ENCODE measurements at places on chromosomes 13 and 19.
A peak's percentile ranks its signal among the peaks of the same experiment; 100 is the strongest.

- no peak for DNase-seq
These were observed 1090.0 kb downstream of the SLITRK5 start for GRCh38 chr13:88761145-88761544.

GRCh38 chr13:19605161-19605955, 28.1 kb upstream of the MPHOSPH8 start:
- DNase-seq, result no peak

- DNase-seq, result no peak
These were observed 52.4 kb upstream of the SPATA13 start for GRCh38 chr13:24107955-24108614.

DNA sequence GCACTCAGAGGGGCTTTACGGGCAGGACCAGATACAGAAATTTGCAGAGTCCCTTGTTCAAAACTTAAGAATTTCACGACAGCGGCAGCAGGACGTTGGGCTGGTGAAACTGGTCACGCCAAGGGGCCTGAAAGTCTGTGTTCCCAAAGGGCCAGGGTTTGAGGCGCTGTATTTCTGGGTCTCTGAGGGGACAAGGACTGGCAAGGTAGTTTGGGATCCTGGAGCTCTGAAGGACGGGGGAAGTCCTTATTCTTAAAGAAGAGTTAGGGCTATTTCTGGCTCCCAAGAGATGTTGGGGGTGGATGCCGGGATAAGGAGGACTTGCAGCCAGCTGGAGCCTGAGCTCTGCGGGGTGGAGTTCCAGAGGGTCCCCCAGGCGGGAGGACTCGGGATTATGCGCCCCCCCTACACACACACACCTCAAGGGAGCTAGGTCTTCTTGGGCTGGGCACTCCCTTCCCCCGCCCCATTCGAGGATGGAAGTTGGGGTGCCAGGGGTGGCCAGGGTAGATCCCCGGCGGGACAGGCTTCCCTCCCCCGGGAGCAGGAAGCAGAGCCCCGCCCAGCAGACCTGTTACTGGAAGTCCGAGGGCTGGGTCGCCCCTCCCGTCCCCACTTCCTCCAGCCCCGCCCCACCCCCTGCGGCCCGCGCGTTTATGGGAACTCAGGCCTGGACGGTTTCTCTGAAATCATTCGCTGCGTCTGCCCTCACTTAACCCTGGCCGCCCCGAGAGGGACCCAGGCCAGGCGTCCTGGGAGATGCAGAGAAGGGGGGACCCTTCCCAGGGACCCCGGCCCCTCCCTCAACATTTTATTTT, 5.6 kb downstream of the BCL3 start:
- peak; percentile 68 for DNase-seq

- DNase-seq, result no peak
These were observed 234.9 kb downstream of the LMO7 start for GRCh38 chr13:75871059-75871458.

DNA sequence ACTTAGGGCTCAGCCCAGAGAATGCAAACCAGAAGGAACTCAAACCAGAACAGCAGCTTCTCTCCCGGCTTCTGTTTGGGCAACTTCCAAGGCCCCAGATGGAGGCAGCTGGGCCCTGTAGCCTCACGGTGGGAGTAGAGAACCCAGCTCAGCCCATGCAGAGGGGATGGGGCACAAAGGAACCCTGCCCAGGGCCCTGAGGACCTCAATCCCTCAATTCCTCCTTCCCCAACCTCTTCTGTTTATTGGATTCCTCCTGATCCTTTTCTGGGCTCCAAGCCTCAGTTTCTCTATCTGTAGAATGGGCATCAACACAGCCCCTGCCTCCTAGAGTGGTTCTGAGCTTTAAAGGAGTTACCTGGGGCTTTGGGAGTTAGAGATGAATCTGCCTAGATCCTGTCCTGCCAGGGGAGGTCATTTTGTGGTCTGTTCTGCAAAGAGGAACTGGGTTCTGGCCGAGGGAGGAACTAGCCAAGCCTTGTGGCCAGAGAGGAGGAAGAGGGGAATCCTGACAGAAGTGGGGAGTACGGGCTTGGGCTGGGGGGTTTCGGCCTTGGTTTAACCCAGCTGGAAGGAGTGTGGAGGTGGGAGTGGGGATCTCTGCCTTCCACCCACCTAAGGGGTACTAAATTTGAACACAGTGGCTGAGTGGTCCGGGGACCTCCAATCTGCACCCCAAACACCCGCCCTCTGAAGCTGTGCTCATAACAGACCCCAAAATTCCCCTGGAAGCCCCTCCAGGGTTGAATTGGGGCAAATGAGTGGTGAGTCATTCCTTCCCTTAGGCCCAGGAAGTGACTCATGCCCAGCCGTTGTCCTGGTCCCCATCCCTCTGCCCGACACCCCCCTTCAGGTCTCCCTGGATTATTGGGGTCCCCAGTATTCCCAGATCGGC, 2.7 kb downstream of the ADGRE5 start:
- no peak for DNase-seq

DNA sequence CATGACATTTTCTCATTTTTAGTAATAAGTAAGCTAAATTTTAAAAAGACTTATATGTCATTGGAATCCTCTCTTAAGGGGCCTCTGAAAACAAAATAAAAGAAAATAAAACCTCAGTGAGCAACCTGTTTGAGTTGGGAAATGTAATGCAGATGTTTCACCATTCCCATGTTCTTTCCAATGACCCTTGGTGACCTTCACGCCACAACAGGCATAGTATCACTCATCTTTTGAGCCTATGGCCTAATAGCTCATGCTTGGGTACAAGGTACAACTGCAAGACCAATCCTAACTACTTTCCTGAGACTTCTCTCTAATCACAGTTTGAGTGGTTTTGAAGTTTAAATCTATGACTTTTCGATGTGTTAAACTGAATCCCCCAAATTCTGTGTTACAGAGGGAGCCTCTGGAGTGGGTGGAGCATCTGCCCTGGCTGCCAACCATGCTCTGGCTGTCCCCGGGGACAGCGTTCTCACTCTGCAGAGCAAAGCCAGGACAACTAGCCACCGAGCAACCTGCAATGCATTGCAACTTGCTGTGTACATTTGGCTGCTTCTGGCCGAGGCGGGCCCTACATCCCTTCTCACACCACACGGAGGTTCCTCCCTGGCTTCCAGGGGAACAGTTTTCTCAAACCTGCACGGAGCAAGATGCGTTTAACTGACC, 307.9 kb upstream of the MAB21L1 start:
- no peak for DNase-seq

DNA sequence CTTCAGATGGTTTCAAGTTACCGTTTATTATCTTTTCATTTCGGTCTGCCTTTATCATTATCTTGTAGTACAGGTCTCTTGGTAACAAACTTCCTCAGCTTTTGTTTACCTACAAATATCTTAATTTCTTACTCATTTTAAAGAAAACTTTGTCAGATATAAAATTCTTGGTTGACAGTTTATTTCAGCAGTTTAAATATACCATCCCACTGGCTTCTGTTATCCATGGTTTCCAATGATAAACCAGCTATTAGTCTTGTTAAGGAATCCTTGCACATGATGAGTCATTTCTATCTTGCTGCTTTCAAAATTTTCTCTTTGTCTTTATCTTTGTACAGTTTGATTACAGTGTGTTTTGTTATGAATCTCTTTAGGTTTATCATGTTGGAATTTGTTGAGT, 308.3 kb upstream of the SPRY2 start:
- DNase-seq, result no peak

DNA sequence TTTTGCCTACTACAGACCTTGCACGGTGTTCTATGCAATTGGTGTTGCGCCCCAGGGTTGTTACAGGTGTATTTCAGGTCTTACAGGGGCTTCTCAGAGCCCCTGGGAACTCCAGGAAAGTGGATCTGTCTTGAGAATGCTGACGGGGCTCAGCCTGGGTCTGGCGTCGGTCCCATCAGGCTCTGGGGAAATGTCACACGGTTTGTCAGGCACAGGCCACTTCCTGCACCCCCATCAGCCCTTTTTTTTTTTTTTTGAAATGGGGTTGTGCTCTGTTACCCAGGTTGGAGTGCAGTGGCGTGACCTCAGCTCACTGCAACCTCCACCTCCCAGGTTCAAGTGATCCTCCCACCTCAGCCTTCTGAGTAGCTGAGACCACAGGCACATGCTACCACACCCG, 13.2 kb downstream of the CLEC4G start:
- no peak for DNase-seq

GRCh38 chr19:48308631-48309586, 16.4 kb upstream of the EMP3 start:
- DNase-seq, result no peak

DNA sequence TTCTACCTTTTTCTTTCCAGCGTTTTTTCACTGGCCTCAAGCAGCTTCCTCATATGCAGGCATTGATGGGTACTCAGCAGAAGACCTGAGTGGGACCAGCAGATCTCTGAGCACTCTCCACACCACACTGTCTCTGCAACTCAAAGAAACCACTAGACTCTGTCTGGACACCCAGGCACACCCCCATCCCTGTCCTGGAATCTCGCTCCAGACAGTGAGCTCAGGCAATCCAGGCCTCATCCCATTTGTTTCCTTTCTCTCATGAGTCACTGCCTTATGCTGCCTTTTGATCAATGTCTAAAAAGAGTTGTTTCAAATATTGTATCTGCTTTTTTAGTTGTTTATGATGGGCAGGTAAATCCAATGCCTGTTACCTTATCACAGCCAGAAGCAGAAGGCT, 19.7 kb upstream of the POP4 start:
- no peak for DNase-seq

GRCh38 chr19:38657633-38658222, 10.3 kb downstream of the ACTN4 start:
- no peak for DNase-seq

GRCh38 chr13:44576351-44577235, 463 bp upstream of the TSC22D1 start:
- DNase-seq, result no peak

GRCh38 chr13:76737526-76737925, 148.7 kb downstream of the KCTD12 start:
- no peak for DNase-seq

DNA sequence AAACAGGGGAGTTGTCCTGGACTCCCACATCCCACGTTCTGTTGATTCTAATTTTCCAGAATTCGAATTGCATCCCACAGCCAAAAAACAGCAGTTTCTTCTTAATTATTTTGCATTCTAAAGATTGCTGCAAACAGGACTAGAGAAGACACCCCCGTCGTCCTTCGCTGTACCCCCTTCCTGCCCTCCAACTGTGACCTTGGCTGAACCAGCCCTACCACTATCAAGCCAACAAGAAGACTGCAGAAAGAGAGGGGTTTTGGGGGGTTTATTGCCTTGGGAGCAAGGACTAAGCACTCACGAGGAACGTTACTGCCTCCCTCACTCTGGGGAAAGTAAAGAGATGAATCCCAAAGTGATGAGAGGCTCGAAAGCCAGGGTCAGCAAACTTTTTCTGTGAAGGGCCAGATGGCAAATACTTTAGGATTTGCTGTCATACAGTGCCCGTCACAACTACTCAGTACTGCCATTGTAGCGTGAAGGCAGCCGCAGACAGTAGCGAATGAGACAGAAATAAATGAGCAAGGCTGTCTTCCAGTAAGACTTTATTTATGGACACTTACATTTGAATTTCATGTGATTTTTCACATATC, 32.5 kb upstream of the KATNAL1 start:
- DNase-seq, result no peak

DNA sequence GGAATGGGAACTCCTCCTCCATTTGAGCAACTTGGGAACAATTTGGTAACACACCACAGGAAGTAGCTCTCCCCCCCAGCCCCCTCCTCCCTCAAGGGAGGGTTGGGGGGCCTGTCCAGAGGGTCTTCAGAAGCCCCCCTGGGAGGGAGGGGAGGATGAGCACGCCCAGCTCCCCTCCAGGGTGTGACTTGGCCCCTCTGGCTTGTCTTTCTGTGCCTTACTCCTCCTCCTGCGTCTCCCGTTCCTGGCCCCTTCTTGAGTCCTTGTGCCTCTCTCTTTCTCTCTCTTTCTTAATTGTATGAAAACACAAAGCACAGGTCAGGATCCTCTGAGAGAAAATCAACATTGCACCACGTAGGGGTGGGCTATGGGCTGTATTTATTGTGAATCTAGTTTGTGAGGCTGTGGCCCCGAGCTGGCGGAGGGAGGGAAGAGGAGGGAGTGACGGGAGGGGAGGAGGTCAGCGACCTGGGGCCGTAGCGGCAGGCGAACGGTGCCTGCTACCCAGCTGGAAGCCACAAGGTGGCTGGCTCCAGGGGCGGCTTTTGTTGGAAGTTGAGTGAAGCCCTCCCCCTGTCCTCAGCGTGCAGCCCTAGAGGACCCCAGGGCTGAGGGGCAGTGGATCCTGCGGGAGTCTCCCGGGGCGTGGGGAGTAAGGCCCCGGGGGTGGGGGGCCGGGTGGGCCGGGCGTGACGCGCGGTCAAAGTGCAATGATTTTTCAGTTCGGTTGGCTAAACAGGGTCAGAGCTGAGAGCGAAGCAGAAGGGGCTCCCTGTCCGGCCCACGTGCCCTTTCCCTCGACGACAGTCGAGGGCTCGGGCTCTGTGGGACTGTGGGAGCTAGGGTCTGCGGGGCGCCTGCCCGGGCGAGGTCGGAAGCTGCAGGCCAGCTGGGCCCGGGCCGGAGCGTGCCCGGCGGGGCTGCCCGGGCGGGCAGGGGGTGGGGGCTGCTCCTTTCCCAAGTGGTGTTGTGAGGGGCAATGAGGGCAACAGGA, 6.4 kb downstream of the LYL1 start:
- DNase-seq, result no peak

DNA sequence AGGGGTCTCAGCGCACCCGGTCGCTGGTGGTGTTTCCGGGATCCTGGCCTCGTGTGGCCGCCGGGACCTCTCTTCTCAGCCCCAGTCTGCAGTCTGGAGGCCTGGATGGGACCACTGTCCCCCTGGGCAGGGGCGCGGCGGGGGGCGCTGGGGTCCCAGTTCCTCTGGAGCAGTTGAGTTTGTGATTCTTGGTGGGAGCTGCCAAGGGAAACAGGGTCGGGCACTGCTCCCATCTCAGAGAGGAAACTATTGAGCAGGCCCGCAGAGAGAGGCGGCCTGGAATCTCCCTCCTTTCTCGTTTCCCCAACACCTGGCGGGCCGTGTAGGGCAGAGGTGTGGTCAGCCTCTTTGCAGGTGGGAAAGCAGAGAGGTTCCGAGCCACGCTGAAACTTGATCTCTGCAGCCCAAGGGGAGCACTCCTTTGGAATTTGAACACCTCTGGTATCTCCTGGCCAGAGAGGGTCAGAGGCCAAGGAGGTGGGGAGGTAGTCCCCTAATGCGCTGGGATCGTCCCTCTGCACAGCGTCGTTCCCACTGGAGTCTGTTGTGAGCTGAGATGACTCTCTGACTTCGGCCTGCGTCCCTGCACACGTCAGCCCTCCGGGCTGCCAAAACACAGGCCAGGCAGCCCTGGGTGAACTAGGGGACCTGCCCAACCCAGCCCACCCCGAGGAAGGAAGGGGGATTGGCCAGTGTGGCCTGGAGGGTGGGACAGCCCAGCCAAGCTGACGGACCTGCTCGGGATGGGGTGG, 741 bp downstream of the PLEKHF1 start:
- no peak for DNase-seq

DNA sequence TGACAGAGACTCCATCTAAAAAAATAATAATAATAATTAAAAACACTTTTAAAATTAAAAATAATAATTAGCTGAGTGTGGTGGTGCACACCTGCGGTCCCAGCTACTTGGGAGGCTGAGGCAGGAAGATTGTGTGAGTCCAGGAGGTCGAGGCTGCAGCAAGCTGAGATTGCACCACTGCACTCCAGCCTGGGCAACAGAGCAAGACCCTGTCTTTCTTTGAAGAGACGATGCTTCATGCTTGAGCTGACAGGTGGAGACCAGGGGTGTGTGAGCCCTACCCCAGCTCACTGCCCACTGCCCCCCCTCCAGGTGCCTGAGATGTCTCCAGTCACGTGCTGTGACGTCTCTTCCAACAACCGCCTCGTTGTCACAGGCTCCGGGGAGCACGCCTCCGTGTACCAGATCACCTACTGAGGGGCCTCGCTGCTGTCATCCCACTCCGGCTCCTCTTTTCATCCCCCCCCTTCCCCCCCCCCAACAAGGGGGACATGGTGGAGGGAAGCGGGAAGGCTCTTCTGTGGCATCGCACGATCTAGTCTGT, 17.3 kb downstream of the TLE6 start:
- DNase-seq, result no peak
